Inflammatory macrophage treated with lipopolysaccharide for 4 hours (primary cell): ENCODE measurements at places on chromosomes 5 and 9.

DNA sequence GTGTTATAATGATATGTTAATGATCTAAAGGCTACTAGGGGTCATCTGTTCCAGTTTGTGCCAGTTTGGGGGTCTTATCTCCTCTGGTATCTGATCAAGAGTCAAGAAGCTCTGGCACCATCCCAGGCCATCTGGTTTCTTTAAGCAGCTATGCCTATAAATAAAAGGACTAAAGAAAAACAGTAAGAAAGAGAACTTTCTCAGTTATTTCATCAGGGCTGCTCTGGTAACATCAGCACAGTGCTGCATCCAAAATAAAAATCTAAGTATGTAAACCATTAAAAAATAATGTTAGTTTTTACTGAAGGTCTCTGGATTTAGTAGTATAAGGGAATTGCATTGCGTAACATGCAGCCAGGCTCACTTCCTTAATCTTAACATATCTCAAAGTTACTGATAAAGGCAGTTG lies 185.0 kb downstream of the NR2F1-AS1 start:
- peak; percentile 10 for DNase-seq

GRCh38 chr5:83169571-83170337 lies 92.4 kb downstream of the XRCC4 start:
- no peak for DNase-seq

DNA sequence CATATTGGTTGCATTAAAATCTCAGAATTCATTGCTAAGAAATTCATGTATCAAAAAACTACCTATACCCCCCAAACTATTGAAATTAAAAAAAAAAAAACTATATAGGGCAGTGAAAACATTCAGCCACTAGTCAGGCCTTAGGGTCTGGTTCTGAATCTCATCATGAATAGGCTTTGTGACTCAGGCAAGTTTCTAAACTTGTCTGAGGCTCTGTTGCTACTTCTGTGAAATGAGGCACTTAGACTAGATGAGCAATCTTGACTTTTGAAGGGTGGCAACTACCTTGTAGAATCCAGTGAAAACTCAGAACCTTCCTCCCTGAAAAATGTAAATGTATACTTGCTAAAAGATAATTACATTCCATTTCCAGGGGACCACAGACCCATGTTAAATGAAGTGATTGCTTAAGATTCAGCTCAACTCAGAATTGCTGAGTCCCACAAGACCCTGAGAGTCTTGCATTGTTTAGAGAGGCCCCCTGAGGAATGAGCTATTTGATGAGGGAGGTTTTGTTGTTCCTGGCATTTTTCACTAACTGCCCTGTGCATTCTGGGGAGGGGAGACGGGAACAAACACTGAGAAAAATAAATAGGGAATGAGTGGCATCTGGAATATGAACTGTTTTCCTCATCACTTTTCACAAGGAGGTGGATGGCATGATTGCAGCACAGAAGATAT lies 29.5 kb downstream of the RAI14 start:
- DNase-seq, result peak; percentile 14

DNA sequence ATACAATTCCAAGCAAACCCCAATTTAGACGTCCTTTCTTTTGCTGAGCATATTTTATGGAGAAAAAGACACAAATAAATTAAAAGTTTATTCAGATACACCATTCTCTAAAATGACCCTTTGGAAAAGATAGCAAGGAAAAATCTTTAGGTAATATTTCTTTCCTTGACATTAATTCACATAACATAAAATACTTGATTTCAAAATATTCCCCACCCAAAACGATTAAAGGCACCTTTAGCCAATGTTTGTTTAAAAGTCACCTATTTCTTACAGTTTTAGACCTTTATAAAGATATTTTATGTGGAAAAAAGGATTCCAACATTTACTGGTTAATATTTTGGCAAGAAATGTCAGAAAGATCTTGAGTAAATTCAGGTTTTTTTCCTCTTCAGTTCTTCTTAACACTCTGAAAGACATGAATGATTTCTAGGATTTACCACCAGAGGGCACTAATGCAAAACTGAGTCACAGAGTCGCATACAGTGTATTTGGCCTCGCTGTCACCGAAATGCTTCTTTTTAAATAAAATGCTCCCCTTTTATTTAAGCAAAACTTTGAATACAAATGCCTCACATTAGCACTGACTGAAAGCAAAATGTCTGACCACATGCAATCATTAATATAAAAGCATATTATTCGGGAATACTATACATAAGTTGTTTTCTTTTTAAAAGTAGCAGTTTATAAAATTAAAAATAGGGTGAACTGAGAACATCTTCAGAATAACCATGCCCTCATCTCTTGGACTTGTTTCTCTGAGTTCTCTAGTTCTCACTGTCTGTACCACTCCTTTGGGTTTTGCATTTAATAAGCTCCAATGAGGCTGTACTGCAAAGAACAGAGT lies 122.5 kb downstream of the SLC1A3 start:
- DNase-seq, result peak; percentile 78

DNA sequence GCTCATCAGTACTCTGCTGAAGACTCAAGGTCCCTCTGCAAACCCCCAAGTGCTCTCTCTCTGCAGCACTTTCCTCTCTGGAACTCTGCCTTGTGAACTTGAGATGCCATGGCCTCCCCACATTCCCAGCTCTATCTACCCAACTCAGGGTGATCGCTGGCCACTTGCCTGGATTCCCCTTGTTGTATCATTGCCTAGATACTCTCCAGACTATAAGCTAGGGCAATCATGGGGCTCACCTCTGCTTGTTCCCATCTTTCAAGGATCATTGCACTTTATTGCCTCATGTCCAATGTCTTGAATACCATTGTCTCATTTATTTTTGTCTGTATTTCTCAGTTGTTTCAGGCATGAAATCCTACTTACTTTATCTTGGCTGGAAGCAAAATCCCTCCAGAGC lies 144.1 kb downstream of the PLPPR1 start:
- DNase-seq, result no peak

DNA sequence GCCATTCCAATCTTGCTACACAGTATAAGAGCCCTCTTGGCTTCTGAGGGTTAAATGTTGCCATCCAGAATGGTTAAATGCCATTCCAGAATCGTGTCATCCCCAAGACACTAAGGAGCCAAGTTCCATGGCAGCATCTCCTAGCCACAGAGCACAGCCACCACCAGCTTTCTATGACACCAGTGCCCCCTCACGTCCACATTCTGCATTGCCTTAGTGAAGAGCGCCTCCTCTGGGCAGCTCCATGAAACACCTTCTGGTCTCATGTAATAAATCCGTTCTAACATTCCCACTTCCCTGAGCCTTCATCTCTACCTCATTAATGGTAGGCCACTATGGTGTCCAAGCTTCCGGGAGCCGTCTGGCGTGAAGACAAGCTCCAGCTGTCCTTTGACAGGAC lies 12.4 kb downstream of the CBY3 start:
- peak; percentile 68 for DNase-seq

DNA sequence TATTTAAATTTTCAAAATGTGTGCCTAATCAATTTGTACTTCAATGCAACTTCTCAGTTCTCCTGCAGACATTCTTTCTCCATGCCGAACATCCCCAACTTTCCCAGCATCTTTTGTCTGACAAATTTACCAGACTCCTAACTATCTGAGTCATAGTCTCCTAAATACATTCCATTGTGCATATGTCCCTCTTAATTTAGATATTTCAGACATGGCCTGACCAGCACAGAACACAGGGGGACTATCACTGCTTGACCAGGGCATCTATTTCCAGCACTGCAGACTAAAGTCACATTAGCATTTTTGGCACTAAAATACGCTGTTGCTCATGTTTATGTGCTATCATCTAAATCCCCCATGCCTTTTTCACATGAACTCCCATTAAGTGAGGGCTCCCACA lies 71.9 kb downstream of the ITGA1 start:
- DNase-seq, result no peak

DNA sequence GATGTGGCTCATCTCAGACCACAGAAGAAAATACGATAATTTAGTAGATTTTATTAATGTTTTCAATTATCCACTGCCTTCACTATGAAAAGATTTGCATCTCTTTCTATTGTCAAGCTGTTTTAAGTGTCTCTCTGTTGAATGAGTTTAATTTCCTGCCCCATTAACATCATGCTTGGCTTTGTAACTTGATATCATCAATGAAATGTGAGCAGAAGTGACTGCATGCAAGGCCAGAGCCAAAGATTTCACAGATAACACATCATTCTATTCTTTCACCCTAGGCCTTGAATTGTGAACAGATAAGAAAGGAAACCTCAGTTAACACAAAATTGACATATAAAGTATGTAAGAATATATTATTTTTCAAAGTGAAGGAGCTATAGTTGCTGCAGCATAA lies 986.4 kb upstream of the CDH18 start:
- no peak for DNase-seq

DNA sequence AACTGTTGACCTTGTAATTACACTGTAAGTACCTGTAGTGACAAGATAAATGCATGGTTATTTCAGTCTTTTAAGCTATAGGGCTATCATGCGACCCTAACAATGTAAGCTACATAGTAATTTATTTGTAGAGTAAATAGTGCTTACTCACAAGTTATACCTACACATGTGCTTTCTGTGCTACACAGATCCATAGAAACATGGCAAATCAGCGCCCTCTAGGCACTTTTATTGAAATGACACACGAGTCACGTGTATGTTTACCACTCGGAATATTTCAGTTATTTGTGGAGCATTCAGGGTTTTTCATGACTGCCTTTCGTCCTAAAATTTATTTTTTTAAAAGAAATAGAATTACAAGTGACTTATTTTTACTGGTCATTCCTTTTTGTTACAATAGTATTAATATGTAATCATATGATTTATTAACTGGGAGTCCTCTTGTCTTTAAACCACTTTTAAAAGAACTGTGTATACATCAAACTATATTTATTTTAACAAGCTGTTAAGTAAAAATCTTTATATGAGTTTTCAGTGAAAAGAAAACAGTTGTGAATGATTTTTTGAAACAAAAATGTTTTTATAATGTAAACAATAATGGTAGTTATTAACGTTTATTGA lies 1242.3 kb upstream of the WWC1 start:
- DNase-seq, result peak; percentile 45

GRCh38 chr9:110081395-110081794 lies 126.6 kb downstream of the C9orf152 start:
- DNase-seq, result no peak

DNA sequence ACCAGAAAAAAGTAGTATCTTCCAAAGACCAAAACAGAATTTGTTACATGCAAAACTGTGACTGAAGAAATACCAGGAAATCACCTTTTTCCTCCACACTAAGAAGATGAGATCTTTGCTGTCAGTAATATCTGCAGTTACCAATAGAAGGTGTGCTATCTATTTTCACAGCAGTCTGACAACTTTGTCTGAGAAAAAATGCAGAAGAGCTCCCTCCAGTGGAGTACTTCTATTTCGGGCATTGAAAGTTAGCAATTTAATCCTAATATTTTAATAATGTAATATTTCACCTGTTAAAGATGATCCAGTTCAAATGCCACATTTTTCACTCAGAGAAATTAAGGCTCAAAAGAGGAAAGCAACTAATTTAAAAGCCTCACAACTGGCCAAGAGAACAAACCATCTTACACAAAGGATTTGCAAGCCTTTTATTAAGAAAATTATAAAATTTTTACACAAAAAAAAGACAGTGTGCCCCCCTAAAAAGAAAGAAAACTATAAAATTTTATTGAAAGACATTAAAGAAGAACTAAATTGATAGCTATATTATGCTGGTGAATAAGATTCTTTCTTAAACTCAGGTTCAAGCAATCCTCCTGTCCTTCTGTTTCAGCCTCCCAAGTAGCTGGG lies 50.6 kb downstream of the DEPDC1B start:
- DNase-seq, result peak; percentile 49

GRCh38 chr5:122423221-122423620 lies 111.2 kb downstream of the SNCAIP start:
- no peak for DNase-seq

GRCh38 chr9:107437716-107438115 lies 51.9 kb downstream of the KLF4 start:
- no peak for DNase-seq

DNA sequence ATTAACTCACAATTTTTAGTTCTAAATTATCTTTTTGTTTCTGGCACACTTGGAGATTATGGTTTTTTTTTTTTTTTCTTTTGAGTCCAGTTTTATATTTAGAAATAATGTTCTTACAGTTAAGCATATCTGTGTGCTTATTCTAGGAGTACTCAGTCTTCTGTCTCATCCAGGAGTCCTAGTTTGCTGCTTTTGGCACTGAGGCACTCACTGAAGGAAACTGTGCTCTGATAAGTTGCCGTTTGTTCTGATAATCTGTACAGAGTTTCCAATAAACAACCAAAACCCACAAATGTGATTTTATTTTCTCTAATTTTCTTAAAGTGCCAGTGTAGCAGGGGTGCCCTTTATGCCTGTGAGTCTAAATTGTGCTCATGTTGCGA lies 251.0 kb downstream of the LRRC70 start:
- DNase-seq, result no peak

DNA sequence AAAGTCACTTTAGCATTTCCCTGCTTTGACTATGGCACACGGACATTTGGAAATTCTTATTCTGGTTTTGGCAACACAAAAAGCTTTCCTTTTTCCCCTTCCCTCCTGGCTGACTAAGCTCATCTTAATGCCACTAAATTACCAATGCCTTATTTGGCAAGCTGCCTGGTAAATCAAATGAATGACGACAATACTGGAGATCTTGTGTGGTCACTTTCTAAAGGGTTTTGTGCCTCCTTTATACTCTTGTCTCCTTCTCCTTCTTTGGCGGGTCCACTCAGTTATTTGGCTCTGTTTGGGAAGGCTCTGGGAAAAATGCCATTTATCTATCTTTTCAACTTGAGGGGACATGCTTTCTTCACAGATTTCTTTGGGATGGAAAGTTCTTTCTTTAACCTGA lies 34.9 kb downstream of the SH3GL2 start:
- DNase-seq, result no peak

DNA sequence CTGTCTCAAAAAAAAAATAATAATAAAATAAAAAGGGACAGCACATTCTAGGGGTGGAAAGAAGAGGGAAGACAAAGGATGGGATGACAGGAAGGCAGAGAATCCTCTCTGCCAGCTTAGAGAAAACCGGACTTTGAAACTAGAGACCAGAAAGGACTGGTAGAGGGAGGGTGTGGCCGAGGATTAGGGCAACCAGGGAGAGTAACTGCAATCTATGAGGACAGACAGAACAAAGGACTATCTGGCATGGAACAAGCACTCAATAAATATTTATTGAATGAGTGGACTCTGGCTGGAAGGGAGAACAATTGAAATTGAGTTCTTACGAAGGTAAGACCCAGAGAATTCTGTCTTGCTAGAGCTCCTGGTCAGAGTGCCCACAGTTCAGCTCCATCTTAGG lies 2.4 kb downstream of the GBA2 start:
- no peak for DNase-seq

- DNase-seq, result peak; percentile 98
These were observed 153.6 kb downstream of the SNX18 start for GRCh38 chr5:54671111-54671531.

GRCh38 chr5:61256474-61256873 lies 75.6 kb upstream of the ZSWIM6 start:
- no peak for DNase-seq

DNA sequence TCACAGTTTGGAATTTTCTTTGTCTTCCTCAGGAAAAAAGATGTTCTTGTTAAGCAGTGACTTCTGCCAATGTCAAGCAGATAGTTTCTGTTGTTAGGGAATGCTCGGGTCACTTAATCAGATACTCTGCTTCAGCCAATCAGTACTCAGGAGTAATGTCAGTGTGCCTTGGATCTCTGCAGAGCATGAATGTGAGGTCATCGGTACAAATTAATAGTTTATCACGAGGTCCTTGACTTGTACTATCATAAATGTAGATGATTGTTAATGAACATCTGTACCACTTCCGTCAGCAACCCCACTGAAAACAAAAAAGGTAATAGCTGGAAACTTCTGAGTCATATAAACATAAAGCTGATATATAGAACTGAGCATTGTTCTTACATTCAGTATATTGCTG lies 73.6 kb downstream of the FBXL7 start:
- no peak for DNase-seq
